Skin of body (tissue), 3 donors: ENCODE measurements at places on chromosomes 1 and 21.

- no peak for DNase-seq
Observed at GRCh38 chr1:70331962-70332361, 22.6 kb downstream of the ANKRD13C start.

DNA sequence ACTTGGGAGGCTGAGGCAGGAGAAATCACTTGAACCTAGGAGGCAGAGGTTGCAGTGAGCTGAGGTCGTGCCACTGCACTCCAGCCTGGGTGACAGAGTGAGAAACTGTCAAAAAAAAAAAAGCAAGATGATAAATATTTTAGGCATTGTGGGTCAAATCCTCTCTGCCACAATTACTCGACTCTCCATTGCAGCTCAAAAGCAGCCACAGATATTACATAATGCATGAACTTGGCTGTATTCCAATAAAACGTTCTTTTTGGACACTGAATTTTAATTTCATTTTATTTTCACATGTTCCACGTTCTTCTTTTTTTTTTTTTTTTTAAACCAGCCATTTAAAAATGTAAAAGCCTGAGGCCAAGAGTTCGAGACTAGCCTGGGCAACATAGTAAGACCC is 69.4 kb downstream of the TCP10L start:
- DNase-seq: no peak

DNA sequence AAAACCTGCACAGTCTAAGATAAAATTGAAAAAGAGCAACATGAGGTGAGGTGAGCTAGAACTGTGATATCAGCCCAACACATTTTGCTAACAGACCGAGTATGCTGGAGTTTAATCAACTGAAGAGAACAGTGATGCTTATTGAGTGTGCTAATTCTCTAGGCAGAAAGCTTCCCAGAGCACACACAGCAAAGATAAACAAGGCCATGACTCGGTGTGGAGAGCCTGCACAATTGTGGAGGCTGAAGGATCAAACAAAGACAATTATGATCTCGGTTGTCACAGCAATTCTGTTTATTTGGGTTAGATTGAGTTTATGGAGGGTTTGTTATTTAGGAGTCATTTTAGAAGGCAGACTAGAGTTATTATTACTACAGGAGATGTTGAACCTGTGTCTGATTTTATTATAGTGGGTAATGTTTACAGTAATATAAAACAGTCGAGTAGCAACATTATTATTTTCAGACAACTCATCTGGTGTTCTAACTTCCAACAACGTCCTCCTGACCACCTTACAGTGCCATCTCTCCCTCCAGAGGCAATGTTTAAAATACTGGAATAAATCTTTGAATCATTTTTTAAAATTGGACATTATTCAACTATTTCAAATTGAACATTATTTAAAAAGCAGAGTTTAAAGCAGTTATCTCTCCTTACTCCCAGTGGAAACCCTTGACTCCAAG is 40.2 kb downstream of the DPT start:
- DNase-seq: no peak

GRCh38 chr1:199007423-199007822 is 368.6 kb downstream of the PTPRC start:
- no peak for DNase-seq

GRCh38 chr1:242081446-242081845 is 82.5 kb upstream of the MAP1LC3C start:
- no peak for DNase-seq

GRCh38 chr1:182607566-182607965 is 3.4 kb upstream of the RGS16 start:
- DNase-seq: no peak

GRCh38 chr21:33418691-33419090 is 15.5 kb downstream of the IFNGR2 start:
- peak; percentile 41 for DNase-seq

DNA sequence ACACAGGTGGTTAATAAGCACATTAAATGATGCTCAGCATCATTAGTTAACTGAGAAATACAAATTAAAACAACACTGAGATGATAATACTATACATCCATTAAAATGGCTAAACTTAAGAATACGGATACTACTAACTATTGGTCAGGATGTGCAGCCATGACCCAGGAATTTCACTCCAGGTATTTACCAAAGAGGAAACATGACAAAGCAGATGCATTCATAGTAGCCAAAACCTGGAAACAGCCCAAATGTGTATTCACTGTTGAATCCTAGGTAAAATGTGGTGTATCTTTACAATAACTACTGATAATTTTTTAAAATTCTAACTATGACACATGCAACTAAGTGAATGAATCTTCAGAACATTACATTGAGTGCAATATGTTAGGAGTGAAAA is 73.0 kb downstream of the PTPRC start:
- DNase-seq: no peak

GRCh38 chr1:156772728-156773497 is 5.6 kb downstream of the PRCC start:
- no peak for DNase-seq

- DNase-seq: no peak
Observed at GRCh38 chr1:178746345-178746744, 21.3 kb downstream of the RALGPS2 start.

- DNase-seq: no peak
Observed at GRCh38 chr1:226737819-226738420, 1.2 kb downstream of the ITPKB start.

GRCh38 chr1:210505601-210506496 is 177.1 kb downstream of the HHAT start:
- DNase-seq: no peak

GRCh38 chr1:17791480-17791879 is 36.3 kb downstream of the ACTL8 start:
- no peak for DNase-seq

GRCh38 chr1:224632921-224633321 is 16.8 kb downstream of the CNIH3 start:
- DNase-seq: no peak

DNA sequence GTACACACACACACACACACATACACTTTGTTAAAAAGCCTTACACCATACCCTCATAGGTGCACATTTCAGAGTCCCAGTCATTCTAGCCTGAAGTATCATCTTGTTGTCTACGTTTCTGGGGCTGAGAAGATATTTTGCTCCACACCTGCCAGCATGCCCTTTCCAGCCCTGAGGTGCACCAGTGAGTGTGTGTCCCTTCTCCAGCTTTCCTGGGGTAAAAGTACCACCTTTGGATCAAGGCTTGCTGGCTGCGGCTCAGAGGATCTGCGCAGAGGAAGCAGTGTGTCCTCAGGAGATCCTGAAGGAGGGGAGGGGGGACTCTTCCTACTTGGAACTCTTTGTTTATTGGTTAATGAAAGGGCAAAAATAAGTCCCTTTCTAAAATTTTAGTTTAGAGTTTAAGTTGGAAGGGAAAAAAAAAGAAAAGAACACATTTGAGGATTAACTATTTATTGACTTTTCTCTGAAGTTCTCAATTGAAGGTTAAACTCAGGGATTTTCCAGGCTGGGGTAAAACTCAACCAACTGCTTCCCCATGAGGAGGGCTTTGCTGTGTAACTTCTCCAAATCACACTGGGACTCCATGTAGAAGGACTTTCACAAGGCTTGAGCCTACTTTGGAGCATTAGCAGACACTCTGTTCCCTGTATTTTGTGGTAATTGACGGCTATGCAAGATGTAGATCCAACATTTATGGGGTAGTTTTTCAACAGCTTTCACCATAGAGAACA is 200.3 kb upstream of the SGIP1 start:
- DNase-seq: peak; percentile 50

- DNase-seq: no peak
Observed at GRCh38 chr1:4006676-4007374, 106.8 kb upstream of the C1orf174 start.

- DNase-seq: no peak
Observed at GRCh38 chr1:185388815-185389214, 71.8 kb upstream of the IVNS1ABP start.

DNA sequence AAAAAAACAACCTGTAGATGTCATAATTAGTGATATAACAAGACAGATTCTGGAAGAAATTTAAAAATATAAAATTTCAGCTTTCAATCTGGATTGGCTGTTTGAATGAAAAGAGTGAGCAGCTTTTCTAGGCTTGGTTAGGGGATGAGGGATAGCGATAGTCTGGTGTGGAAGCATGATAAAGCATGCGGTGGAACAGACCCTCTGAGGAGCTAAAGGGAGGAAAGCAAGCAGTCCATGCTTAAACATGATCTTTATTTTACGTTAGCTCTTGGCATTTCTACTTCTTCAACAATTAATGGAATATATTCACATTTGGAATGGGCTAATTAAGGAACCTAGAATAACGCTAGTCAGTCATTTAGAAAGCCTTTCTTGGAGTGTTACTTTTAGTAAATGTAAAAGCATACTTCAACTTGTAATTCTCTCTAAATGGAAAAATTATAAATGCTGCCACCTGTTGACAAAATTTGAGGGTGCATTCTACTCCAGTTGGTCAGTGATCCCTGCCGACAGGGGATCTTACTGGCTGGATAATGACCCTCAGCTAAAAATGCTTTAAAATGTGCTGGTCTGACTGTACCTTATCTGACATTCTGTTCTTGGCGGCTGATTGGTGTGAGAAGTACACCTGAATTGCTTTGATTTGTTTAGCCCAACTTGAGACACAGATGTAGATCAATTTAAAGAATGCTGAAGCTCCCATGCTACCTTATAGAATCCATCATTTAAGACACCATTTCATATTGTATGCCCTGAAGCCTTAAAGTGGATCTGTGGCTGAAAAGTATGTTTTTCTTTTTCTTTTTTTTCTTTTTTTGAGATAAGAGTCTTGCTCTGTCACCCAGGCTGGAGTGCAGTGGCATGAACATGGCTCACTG is 61.2 kb downstream of the AK4 start:
- peak; percentile 55 for DNase-seq

DNA sequence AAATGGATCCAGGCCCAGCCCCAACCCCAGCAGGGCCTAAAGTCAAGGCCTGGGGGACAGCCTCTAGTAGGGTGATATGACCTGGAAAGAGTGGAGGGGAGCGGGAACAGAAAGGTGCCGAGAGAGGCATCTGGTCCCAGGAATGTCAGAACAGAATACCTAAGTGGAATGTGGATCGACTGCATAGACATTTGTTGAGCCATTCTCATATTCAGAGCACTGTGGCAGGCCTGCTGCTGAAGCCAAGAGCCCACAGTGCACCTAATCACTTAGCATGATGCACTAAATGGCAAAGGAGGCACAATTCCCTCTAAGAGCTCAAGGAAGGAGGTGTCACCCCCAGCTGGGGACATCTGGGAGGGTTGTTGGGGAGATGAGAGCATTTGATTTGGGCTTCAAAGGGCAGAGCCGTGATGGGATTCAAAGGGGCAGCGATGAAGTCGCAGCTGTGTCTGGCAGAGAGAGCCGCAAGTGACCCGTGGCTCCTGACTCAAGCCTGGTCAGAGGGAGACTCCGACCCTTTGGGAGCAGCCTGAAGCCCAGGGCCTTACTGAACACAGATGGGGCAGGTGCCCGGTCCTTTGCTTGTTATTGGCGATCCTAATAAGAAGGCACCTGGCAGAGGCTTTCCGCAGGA is 8.6 kb upstream of the PKP1 start:
- no peak for DNase-seq

DNA sequence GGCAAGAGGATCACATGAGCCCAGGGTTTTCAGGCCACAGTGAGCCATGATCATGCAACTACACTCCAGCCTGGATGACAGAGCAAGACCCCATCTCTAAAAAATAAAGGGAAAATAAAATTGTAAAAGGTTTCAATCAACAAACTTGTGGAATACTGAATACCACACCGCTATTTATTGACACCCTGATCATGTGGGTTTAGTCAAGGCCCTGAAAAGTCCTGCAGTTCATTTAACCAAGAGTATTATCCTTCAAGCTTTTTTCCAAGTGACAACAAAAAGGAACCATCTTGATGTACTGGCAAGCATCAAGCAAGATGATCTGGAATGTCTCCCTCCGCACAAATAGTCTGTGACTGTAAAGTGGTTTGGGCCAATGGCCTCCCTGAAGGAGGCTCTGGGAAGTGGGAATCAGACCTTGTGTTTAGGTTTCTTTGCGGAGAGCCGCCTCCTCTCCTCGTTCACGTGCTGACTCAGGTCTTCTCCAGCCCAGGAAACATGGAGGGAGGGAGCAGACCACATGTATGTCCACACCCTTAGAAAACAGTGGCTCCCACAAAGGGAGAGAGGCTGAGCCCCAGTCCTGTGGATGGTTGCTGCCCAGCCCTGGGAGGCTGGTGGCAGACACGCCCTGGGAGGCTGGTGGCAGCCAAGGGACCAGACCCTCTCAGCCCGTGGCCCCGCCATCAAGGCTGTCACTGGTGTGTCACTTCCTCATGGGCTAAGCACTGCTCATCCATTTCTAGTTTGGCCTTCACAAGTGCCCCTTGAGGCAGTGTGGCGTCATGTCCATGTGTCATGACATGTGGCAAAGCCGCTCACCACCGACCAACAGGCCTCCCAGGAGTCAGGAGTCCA is 56.7 kb downstream of the RIPK4 start:
- no peak for DNase-seq

DNA sequence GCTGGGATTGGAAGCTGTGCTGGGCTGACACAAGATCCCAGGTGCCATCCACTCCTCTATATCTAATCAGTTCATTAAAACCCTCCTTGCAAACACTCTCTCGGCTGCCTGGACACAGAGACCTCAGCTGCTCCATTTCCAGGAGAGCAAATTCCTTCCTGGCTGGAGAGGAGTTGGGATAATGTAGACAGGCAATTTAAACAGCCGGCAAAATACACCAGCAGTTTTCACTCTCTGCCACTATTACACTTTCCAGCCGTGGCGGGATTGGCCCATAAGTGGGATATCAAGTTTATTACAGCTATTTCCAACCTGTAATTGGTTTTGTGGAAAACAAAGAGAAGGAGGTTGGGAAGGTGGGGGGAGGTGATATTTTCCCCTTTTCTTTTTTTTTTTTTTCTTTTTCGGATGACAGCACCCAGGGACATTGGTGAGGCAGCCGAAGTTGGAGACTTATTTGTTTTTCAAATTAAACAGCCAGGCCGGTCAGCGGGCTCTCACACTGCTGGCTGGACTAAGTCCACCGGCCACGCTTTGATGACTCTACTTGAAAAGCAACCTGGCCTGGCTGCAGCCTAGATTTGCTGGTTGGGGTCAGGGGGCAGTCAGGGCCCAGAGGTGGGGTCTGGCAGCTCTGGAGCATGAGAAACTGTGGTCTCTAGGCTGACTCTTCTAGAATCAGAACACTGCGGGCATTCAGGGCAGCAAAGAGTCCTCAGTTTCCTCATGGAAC is 177.4 kb downstream of the IGSF21 start:
- no peak for DNase-seq

DNA sequence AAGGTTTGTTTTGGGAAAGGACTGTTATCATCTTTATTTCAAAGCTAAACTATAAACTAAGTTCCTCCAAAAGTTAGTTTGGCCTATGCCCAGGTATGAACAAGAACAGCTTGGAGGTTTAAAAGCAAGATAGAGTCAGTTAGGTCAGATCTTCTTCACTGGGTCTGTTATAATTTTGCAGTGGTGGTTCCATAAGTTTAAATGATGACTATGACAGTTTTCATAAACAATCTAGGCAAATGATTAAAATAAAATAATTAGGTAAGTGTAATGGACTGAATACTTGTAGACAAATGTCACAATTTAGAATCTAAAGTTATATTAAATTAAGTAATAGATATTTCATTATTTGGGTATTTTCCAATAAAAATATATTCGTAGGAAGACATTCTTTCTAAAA is 21.4 kb upstream of the PLA2G5 start:
- DNase-seq: no peak

GRCh38 chr1:200625381-200625824 is 4.9 kb upstream of the KIF14 start:
- no peak for DNase-seq
